NT2/D1 (cell line): ENCODE measurements at places on chromosomes 1 and 21.

- DNase-seq = peak; percentile 38
Observed at GRCh38 chr1:210369425-210369824, 40.7 kb downstream of the HHAT start.

DNA sequence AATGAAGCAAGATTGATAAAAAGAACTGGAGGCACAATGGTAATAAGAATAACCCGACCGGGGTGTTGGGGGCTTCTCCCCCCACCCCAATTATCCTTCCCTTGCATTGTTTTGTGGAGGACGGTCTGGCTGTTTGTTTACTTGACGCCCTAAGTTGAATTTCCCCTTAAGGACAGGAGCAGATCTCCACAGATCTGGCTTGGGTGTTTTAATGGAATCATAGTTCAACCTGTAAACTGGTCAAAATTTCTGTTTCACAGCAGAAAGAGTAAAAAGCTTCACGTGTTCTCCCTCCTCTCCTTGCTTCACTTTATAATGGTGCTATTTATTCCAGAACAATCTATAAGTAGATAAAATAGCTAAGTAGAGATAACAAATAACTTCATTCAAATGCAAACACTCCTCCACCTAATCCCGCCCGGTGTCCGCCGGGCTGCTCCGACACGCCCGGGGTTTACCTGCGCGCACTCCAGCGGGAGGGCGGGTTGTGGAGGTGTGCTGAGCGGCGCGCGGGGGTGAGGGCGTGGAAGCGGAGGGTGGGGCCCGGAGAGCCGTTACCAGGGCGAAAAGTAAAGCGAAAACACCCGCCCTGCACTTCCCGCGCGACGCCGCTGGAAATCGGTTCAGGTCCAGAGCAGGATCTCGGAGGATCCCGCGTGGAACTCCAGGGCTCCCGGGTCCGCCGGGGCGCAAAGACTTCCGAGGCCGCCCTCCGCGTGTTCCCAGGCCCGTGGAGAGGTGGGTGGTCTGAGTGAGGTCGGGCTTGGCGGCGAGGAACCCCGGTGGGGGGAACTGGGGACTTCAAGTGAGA lies 2.0 kb upstream of the ATF3 start:
- no peak for DNase-seq

DNA sequence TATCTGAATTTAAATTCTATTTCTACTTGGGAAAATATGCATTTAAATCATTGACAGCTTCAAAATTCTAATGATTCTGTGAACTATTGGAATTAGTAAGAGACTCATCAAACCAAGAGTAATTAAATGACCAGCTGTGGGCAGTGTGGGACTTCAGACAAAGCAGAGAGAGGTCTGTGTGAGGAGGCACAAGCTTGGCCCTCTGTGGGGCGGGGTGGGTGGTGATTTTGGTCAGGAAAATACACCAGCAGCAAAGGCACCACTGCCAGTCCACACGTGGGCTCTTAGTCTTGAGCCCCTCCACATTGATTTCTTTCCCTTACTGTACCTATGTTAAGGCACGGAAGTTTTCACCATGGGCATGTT lies 39.2 kb upstream of the RAB4A start:
- no peak for DNase-seq

- DNase-seq = no peak
Observed at GRCh38 chr1:78441921-78442320, 48.9 kb upstream of the PTGFR start.

- DNase-seq = no peak
Observed at GRCh38 chr1:153985341-153985912, 712 bp downstream of the RAB13 start.

GRCh38 chr1:3790500-3790923 lies 5.8 kb downstream of the LRRC47 start:
- DNase-seq = no peak

DNA sequence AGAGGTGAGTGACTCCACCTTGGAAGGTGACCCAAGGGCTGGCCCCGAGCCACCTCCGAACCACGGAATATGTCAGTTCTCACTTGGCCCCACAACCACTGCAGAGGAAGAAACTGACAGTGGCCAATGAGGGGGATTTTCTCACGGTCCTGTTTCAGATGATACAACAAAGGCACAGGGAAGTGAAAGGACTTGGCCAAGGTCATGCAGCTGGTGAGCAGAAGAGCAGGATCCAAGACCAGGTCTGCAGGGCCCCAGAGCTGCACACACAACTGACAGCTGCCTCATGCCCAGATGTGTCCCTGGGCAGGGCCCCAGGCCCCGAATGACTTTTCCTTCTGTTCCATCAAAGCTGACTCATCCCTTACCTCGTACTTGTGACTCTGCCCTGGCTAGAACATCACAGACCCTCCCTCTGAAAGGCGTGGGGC lies 25.8 kb upstream of the EVA1B start:
- DNase-seq = no peak

DNA sequence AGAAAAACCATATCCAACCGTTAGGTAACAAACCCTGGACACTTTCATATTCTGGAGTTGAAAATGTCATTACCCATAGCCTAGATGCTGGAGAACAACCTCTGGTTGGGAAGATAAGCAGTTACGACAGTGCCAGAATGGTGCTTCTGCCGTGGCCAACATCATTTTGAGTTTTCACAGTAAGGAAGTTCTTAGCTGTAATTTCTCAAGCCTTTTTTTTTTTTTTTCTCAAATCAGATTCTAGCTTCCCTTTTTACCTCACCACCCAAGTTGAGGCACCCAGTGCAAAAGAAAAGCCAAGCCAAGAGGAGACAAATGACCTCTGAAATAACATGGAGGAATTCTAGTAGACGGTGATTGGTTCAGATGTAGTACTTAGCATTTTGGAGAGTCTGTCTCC lies 21.8 kb downstream of the PPT1 start:
- no peak for DNase-seq

DNA sequence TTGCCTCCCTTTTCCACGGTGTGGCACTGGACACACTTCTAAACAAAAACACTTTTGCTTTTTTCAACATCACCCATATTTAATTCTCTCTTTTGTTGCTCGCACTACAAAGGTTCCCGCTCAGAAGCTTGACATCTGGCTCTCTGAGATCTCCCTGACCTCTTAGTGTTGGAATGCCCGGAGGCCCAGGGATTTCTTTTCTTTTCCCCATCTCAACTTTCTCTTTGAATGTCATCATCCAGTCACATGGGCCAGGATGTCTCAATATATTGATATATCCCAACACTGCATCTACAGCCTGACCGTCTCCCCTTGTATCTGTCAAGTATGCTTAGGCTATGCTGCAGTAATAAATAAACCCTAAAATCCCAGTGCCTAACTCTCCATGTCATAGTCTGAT lies 54.3 kb upstream of the DESI2 start:
- DNase-seq = no peak
